ENCODE measurements at places on chromosomes 13 and 19.

GRCh38 chr19:35911790-35912189 lies 3.7 kb upstream of the TYROBP start:
- no peak for DNase-seq

DNA sequence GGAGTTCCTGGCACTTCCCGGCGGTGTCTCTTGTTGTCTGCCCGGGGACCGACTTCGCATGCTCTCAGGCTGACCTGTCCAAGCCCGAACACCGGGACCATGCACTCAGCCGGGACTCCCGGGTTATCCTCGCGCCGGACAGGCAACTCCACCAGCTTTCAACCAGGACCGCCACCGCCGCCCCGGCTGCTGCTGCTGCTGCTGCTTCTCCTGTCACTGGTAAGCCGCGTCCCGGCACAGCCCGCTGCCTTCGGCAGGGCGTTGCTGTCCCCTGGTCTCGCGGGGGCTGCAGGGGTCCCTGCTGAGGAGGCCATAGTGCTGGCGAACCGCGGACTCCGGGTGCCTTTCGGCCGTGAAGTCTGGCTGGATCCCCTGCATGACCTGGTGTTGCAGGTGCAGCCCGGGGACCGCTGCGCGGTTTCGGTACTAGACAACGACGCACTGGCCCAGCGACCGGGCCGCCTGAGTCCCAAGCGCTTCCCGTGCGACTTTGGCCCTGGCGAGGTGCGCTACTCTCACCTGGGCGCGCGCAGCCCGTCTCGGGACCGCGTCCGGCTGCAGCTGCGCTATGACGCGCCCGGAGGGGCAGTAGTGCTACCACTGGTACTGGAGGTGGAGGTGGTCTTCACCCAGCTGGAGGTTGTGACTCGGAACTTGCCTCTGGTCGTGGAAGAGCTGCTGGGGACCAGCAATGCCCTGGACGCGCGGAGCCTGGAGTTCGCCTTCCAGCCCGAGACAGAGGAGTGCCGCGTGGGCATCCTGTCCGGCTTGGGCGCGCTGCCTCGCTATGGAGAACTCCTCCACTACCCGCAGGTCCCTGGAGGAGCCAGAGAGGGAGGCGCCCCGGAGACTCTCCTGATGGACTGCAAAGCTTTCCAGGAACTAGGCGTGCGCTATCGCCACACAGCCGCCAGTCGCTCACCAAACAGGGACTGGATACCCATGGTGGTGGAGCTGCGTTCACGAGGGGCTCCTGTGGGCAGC lies 661 bp downstream of the FREM2 start:
- no peak for DNase-seq

GRCh38 chr19:46766569-46767317 lies 20.5 kb upstream of the STRN4 start:
- no peak for DNase-seq

GRCh38 chr13:113029487-113030258 lies 60.7 kb downstream of the MCF2L start:
- no peak for DNase-seq

DNA sequence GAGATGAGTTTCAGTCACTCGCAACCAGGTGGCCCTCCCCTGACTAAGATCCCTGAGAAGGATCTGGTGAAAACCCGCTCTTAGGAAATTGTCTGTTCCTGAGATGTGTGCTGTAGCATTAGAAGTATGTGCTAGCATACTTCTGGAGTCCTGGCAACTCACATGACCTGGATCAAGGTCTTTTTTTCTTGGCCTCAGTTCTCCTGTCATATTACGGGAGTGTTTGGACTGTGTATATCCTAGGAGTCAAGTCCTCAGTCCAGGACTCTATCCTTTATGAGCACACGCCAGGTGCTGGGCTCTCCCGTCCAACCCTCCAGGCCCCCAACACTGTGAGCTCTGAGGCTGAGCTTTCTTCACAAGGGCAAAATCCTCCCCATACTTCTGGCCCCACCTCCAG lies 156.4 kb downstream of the UQCRFS1 start:
- no peak for DNase-seq

DNA sequence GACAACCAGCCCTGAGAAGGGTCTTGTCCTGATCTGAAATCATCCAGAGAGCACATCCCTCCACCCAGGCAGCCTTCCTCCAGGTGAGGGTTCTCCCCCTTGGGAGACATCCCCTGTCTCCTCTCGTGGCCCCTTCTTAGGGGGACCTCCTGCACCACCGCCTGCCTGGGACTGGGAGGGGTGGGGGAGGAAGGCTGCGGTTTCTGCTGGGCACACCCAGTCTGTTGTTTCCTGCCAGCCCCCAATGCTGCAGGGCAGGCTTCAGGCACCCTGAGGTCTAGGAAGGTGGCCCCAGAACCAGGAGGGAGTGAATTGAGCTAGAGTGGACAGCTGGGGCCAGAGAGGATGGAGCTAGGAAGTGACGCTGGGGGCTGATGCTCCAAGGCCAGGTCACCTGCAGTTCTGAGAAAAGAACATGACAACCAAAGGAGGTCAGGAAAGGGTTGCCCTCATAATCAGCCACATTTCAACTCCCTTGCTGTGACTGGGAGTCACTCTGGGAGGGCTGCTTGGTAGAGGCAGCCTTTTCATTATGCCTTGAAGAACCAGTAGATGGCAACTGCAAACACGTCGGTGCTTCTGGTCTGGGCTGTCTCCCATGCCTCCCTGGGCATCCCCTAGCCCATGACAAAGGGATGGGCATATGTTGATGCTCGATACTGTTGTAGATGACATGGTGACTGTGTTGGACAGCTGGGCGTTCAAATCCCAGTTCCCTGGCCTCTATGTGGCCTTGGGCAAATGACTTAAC lies 1.4 kb downstream of the ARHGEF18 start:
- no peak for DNase-seq

GRCh38 chr19:55913643-55914268 lies 18.4 kb downstream of the NLRP13 start:
- DNase-seq = no peak

DNA sequence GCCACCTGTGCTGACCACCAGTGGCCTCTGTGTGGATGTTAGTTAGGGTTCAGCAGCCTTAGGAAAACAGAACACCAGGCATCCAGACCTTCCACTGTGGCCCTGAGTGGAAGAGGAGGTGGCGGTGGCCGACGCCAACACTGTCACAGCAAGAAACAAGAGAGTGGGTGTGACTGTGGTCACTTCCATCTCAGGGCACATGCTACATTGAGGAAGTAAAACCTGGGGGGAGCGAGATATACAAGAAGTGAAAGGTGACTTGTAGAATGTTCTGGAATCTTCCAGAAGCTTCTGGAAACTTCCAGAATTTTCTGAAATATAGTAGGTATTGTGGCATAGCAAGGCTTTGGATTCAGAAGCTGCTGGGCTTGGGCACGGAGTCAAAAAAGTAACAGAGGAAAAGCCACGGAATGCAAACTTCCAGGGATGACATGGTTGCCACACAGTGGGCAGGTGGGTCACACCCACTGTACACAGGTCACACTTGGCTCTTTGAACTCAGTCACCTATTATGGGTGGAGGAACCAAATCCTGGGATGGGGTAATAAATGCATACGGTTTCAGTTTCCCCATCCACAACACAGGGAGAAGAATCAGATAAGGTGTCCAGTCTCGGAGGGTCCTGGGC lies 24.3 kb downstream of the GNG7 start:
- DNase-seq = no peak

DNA sequence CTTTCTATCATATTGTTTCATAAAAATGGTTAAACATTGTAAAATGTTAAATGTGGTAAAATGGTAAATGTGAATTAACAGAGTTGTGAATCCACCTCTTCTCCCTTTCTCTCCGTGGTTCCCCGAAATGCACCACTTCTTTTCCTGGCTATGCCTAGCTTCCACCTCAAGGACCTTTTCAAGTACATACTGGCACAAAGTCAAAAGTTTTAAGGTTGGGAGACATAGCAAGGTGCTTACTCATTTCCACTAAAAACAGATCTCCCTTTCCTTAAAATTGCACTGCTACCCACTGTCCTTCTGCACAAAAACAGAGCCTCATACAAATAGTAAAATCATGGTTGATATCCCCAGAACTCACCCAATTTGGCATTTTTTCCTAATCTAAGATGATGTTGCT lies 558.2 kb downstream of the SLITRK6 start:
- no peak for DNase-seq

GRCh38 chr13:93889430-93889951 lies 590.0 kb downstream of the DCT start:
- DNase-seq = no peak

DNA sequence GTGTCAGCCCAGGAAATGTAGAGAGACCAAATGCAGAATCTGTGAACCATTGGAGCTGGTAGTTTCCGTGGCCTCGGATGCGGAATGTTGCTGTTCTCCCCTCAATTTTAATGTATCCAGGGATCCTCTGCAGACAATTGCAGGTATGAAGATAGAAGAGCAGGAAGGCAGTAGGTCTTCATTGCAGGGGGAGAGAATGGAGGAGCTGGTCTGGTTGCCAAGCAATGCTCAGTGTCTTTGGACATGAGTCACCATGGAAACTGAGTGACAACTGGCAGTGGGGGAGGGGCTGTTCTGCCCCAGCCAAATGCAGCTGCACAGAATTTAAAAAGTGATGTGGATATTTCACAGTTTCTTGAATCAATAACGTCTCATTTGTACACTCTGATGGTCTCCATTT lies 56.1 kb upstream of the ZNF835 start:
- DNase-seq = no peak

DNA sequence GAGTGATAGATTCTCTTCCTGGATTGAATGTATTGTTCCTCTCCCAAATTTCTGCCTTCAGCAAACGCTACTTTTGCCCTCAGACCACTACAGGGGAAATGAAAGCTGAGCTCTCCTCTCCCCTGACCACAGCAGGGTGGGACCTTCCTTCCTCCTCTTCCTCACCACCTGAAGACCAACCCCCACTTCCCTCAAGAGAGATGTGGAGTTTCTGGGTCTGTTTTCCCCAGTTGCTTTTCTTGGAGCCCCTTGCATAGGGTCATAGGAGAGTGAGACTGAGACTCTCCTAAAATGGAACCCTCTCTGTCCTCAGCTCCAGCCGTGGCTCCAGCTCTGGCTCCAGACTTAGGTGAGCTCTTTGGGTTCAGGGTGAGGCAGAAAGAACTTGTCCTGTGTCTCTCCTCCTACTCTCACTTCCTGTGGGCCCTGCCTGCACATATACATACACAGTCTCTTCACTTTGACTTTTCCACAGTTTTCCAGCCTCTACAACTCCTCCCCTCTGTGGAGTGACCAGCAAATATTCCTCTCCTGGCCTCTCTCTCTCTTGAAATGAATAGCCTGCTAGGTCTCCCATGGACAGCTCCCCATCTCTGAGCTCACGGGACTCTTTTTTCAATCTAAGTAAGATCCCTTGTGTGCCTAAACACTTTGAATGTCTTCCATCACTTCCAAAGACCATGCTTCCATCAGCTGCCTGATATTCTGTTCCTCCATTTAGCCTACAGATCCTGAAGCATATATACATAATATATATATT lies 19.2 kb upstream of the ZNF175 start:
- DNase-seq = no peak

GRCh38 chr13:21516805-21517204 lies 57.7 kb upstream of the ZDHHC20 start:
- no peak for DNase-seq
